ENCODE measurements at places on chromosomes 3 and 15. TPM values are rescaled to one million over a fixed set of nuclear protein-coding genes. Genes with fewer than 3 reads are reported as not detected.

DAZL gene
- not detected for total RNA-seq

GPR62 gene
- not detected for total RNA-seq

SLC12A8 gene
- total RNA-seq: 12.2 TPM

SUSD5 gene
- total RNA-seq: 10.1 TPM

SLC7A14 gene
- total RNA-seq: 0.24 TPM

TMED3 gene
- 129 TPM for total RNA-seq

GASK1A gene
- total RNA-seq: not detected

C3orf70 gene
- 0.05 TPM for total RNA-seq

U2SURP gene
- total RNA-seq: 56.4 TPM

IL1RAP gene
- total RNA-seq: 6.0 TPM

CSTA gene
- total RNA-seq: 0.37 TPM

PRICKLE2 gene
- 14.6 TPM for total RNA-seq

SLCO2A1 gene
- total RNA-seq: not detected

TTLL13 gene
- not detected for total RNA-seq

DLG1 gene
- total RNA-seq: 80.7 TPM

TMEM266 gene
- total RNA-seq: not detected

CTXN2 gene
- not detected for total RNA-seq

SI gene
- not detected for total RNA-seq

CYP1A1 gene
- total RNA-seq: not detected

ZNF385D gene
- 1.6 TPM for total RNA-seq

ADAMTS9 gene
- 1.0 TPM for total RNA-seq

KY gene
- total RNA-seq: 1.6 TPM

LHFPL4 gene
- total RNA-seq: not detected

SUCLG2 gene
- total RNA-seq: 47.4 TPM

CCR8 gene
- not detected for total RNA-seq

NR2C2 gene
- 25.5 TPM for total RNA-seq

GYG1 gene
- total RNA-seq: 41.0 TPM

PTPRG gene
- 23.7 TPM for total RNA-seq

ZKSCAN7 gene
- 8.8 TPM for total RNA-seq

UBA5 gene
- 29.7 TPM for total RNA-seq

CLDN18 gene
- total RNA-seq: not detected

P2RY1 gene
- total RNA-seq: not detected

PSMD2 gene
- total RNA-seq: 480 TPM

MOBP gene
- not detected for total RNA-seq

METTL6 gene
- 25.3 TPM for total RNA-seq

MYH15 gene
- total RNA-seq: 0.19 TPM

All from myocyte (in vitro differentiated cells).